ENCODE measurements at places on chromosomes 2 and 18. TPM values are rescaled to one million over a fixed set of nuclear protein-coding genes. Genes with fewer than 3 reads are reported as not detected.

- no peak for DNase-seq
Measured at GRCh38 chr2:177629357-177630024, 236.9 kb downstream of the AGPS start.

- no peak for DNase-seq
Measured at GRCh38 chr2:81545626-81546025, 1241.1 kb upstream of the LRRTM1 start.

GRCh38 chr2:190183539-190183938, 121.0 kb upstream of the MSTN start:
- no peak for DNase-seq

DNA sequence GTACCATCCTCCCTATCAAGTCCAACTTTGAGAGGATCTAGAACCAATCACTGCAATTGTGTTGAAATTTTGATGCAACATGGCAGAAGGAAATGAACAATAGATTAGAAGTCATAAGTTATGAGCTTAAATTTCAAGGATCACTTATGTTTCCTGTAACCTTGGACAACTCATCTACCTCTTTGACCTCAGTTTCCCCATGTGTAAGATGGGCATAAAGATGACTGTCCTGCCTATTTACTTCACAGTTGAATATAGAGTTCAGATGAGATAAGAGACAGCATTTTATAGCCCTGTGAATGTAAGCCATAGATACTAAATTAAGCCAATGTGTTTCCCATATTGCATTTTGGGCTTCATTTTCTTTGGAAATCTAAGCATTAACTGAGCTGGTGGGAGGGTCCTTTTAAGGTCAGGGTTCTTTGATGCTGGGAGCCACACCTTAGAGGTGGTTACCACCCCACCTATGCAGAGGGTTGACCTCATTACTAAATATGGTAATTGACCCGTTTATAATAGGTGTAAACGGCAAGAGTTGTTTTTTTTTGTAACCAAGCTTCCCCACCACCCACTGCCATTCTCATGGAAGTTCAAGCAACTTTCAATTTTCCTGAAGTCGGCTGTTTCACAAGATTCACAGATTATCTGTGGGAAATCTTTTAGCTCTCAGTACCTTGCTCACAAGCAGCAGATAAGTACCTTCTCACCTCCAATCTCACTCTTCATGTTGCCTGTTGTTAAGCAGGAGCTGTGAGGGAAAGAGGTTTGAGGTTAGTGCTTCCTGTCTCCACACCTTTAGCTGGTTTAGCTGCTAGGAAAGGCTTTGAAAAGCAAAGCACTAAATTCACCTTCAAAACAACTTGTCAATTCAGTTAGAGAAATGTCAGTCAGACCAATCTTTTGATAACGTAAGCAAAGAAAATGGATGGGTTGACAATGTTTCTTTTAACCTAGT, 13.3 kb downstream of the CD28 start:
- DNase-seq = no peak

DNA sequence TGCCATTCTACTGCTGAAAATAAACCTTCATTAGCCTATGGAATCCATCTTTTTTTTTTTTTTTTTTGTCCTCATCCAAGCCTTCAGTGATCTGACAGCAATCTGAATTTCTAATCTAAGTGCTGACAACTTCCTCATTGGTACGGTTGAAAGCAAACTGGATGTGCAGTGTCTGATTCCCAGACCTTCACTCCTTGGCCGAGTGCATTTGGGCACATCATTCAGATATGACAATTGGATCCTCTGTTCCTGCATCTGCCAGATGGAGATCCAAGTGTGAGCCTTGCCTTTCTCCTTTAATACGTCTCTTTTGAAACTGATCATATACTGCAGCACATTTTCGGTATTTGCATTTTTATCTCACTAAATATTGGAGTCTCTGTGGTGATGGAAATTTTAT, 713.1 kb downstream of the DCDC2C start:
- DNase-seq = no peak

- DNase-seq = peak; percentile 25
Measured at GRCh38 chr18:59735269-59735860, 38.1 kb upstream of the CCBE1 start.

DNA sequence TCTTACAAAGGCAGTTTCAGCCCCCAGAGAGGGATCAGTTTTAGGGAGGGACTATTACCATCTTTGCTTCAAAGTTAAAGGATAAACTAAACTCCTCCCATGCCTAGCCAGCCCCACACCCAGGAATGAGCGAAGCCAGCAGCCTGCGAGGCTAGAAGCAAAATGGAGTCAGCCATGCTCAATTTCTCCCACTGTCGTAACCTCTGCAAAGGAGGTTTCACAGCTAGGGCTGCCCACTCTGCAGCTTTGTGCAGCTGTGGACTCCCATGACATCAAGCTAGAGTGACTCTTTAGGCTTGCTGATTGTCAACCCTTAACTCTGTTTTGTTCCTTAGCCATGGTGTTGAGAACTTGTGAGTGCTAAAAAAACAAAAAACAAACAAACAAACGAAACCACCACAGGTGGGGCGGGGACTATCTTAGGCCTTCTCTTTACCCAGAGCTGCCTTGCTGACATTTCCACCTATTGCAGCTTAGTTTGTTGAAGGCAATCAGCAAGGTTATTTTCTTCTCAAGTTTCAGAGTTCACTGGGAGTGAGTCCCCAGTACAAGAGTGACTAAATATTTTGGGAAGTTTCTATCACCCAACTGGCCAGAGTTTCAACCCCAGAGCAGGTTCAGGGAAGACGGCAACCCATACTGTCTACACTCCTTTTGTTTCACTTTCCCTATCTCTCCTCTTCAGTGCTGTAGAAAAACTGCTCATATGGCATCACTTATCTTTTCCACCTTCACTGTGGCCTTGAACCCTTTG, 592.1 kb downstream of the XIRP2 start:
- DNase-seq = no peak

DNA sequence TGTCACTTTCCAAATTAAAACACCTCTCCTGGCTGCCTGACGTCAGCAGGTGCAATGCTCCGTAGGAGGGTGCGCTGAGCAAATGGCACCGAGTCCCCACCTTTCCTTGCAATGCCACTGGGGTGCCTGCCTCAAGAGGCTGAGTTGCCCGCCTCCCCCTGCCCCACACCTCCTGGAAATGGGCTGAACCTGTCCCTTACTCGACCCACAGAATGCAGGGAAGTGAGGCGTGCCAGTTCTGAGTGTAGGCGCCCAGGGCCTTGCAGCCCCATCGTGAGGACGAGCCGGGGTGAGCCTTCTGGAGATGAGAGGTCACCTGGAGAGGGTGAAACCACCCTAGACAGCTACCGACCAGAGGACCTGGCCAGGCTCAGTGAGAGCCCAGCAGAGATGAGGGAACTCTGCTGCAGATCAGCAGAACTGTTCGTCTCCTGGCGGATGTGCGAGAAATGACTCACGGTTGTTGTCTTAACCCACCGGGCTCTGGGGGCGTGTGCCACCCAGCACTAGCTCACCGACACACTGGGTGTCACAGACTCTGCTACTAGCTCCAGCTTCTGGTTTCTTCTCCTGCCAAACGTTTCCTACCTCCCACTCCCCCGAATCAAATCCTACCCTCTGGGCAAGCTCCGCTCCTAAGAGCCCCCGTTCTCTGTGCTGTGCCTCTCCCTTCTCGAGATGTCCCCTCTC, 168.7 kb upstream of the HDAC4 start:
- no peak for DNase-seq

DNA sequence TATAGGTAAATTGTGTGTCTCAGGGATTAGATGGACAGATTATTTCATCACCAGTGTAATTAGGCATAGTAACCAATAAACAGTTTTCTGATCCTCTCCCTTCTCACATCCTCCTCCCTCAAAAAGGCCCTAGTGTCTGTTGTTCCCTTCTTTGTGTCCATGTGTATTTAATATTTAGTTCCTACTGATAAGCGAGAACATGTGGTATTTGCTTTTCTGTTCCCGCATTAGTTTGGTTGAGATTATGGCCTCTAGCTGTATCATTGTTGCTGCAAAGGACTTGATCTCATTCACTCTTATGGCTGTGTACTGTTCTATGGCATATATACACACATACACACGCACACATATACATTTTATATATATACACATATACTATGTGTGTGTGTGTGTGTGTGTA, 866.2 kb downstream of the CCDC85A start:
- DNase-seq = no peak

ACAA2 gene
- 287 TPM for total RNA-seq

SLC9A4 gene
- total RNA-seq = not detected

PIEZO2 gene
- total RNA-seq = 0.33 TPM

PASK gene
- total RNA-seq = 3.4 TPM

SCYGR4 gene
- not detected for total RNA-seq

Data from left ventricle myocardium inferior (tissue), 1 donor.